Activated CD8-positive, alpha-beta memory T cell treated with anti-CD3 and anti-CD28 coated beads, Interleukin-2, amount 50 U/mL, for 4 hours (primary cell): ENCODE measurements at places on chromosomes 7 and 10.

- DNase-seq: no peak
These were observed 32.3 kb downstream of the OAT start for GRCh38 chr10:124386186-124387077.

GRCh38 chr7:25710959-25711358, 441.0 kb upstream of the NFE2L3 start:
- DNase-seq: no peak

GRCh38 chr7:95340491-95340890, 16.2 kb upstream of the PON1 start:
- no peak for DNase-seq

- no peak for DNase-seq
These were observed 32.5 kb downstream of the CBX3 start for GRCh38 chr7:26233902-26234511.

DNA sequence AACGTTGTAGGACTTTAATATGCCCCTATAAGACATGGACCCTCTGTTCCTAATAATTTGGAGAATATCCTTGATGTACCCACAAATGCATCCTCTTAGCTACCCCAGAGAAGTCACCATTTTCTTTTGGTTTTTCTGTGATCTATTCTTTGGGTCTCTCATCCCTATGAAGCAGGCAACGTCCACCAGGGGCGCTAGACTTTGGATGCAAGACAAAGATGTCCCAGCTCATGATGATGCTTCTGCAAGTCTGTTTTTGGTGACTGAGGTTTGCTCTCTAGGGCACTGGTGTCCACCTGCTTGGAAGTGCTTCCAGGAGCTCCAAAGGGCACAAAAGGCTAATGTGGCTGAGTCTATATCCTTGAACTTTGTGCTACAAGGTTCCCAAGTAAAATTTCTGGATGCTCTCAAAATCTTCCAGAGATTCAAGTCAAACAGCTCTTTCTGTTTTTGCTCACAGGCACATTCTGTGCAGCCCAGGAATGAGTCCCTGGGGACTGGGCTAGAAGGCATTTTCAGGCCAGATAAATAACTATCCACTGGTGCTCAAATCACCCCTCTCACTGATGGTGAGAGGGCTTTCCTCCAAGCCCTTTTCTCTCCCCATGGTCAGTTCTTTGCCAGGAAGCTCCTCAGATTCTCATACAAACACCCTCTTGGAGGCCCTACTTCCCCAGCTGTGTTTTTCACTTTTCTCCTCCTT, 166.4 kb downstream of the C7orf25 start:
- DNase-seq: no peak
